ENCODE measurements at places on chromosomes 7 and 10.

DNA sequence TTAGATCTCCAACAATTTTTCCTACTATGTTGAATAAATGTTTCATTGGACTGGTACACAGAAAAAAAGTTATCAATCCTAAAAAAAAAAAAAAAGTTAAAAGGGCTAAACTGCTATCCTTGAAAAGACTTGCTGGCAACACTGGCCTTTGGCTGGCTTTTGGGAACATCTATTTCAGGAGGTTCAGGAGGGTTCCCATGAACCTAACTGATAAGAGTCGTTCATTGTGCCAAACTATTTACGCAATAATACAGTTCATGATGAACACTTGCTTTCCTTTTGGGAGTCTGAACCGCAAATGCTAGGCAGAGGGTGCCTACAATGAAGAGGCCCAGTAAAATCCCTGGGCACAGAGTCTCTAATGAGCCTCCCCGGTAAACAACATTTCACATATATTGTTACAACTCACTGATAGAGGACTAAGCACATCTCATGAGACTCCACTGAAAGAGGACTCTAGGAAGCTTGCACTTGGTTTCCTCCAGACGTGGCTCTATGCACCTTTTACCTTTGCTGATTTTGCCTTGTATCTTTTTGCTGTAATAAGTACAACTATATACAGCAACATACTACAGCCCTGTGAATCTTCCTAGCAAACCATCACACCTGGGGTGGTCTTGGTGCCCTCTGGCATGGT, 45.0 kb downstream of the ZFAND4 start:
- H3K4me1 ChIP-seq = no peaks in the 10 kb centered on the region
- DNase-seq = no peak
- no peaks in the 10 kb centered on the region for H3K27me3 ChIP-seq
- H3K4me3 ChIP-seq = no peak overlapping the region
- H3K27ac ChIP-seq = no peak overlapping the region
- H3K36me3 ChIP-seq = no peaks in the 10 kb centered on the region

- H3K27ac ChIP-seq = no peak overlapping the region
- no peak overlapping the region for H3K4me3 ChIP-seq
- DNase-seq = no peak
- peaks cover 13% of the 10 kb centered on the region for H3K4me1 ChIP-seq
Observed at GRCh38 chr7:95342642-95343307, 18.4 kb upstream of the PON1 start.

DNA sequence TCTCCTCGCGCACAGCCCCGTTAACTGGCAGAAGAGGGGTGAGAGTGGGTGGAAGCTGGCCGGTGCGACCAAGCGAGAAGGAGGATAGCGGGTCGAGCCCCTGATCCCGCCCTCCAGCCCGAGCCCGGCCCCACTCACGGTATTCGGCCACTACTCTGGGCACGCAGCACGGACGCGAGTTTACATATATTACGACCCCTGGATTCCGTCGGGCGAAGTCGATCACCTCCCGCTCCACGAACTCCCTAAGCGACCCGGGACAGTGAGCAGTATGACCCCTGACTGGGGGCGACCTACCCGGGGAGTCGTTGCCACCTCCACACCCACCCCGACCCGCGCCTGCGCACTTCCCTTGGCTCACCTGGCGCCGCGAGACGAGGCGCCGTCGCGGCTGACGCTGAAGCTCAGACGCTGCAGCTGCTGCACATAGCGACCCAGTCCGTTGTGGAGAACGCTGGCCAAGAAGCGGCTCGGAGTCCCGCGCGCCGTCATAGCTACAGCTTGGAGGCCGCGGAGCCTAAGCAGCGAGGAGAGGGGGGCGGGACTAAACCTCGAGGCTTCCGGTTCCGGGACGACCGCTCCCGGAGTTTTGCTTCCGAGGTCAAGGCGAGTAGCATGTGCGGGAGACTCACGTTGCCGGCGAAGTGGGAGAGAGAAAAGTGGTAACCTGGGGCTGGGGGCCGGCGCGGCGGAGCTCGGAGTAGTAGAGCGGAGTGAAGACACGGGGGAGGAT, at the start of the genes MRPL43 and TWNK:
Gene MRPL43, minus strand, starts transcription at position 546 of the 733 bp plus-strand sequence. Its CDS starts 54 bp downstream, at position 492.
Gene TWNK, plus strand, starts transcription at position 592 of the 733 bp plus-strand sequence. CDS start 668 bp downstream, outside the sequence.
- H3K36me3 ChIP-seq = peaks cover 26% of the 10 kb centered on the region
- peaks cover 18% of the 10 kb centered on the region for H3K4me1 ChIP-seq
- H3K4me3 ChIP-seq = peak within 1 kb of the TSS; percentile 100

DNA sequence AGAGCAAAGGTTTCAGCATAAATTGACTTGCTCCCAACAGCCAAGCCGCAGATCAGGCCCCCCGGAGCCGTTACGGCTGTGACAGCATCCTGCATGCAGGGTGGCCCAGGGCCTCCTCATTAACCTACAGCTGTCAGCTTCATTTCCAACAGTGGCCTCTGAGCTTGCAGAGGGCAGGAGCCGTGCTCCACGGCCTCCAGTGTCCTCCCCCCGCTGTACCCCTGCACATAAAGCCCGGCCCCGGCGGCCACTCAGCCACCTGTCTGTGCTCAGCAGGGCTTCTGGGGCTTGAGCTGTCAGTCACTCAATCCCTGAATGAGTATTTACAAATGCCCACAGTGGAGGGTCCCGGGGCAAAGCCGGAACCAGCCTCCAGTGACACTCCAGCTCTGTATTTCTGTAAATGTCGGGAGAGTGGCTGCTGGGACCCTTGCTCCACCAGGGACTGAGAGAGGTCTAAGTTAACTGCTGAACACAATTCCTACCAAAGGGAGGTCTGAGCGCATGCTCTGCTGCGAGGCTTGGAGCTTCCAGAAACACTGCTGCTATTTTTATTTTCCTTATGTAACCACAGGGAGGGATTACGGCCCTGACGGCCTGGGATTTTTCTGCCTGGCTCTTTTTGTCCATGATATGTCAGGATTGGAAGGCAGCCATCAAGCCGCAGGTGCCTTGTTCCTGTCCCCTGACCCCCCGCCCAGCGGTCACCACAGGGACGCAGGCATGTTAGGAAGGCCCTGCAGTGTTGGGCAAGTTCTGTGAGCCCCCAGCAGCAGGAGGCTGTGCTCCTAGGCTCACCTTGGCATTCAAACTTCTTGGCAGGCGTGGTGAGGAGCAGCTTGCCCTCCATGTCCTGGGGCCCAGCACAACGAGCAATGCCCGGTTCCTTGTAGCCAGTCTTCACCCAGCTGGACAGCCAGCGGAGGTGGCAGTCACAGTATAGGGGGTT, 165.0 kb downstream of the SLIT1 start:
- H3K4me3 ChIP-seq = no peak overlapping the region
- no peaks in the 10 kb centered on the region for H3K36me3 ChIP-seq
- H3K27me3 ChIP-seq = peaks cover 5% of the 10 kb centered on the region
- no peak for DNase-seq
- H3K27ac ChIP-seq = no peak overlapping the region
- peaks cover 2% of the 10 kb centered on the region for H3K4me1 ChIP-seq
